ENCODE measurements at places on chromosomes 2 and 18. TPM values are rescaled to one million over a fixed set of nuclear protein-coding genes. Genes with fewer than 3 reads are reported as not detected.

KIF5C gene
- total RNA-seq, result 0.37 TPM

CD8B2 gene
- not detected for total RNA-seq

RAX gene
- total RNA-seq, result not detected

NEB gene
- total RNA-seq, result 0.05 TPM

IL18RAP gene
- total RNA-seq, result 0.54 TPM

DYSF gene
- 0.05 TPM for total RNA-seq

HNRNPLL gene
- total RNA-seq, result 3.2 TPM

TMEM247 gene
- total RNA-seq, result not detected

RNF125 gene
- total RNA-seq, result 3.9 TPM

TMEM17 gene
- 0.87 TPM for total RNA-seq

PID1 gene
- not detected for total RNA-seq

FHOD3 gene
- total RNA-seq, result 11.4 TPM

Measured in GM12878 (cell line).